Fibroblast of skin of scalp (primary cell): ENCODE measurements at places on chromosomes 7 and 10.

- no peak for DNase-seq
Observed at GRCh38 chr10:9166770-9167169, 1112.3 kb downstream of the GATA3 start.

DNA sequence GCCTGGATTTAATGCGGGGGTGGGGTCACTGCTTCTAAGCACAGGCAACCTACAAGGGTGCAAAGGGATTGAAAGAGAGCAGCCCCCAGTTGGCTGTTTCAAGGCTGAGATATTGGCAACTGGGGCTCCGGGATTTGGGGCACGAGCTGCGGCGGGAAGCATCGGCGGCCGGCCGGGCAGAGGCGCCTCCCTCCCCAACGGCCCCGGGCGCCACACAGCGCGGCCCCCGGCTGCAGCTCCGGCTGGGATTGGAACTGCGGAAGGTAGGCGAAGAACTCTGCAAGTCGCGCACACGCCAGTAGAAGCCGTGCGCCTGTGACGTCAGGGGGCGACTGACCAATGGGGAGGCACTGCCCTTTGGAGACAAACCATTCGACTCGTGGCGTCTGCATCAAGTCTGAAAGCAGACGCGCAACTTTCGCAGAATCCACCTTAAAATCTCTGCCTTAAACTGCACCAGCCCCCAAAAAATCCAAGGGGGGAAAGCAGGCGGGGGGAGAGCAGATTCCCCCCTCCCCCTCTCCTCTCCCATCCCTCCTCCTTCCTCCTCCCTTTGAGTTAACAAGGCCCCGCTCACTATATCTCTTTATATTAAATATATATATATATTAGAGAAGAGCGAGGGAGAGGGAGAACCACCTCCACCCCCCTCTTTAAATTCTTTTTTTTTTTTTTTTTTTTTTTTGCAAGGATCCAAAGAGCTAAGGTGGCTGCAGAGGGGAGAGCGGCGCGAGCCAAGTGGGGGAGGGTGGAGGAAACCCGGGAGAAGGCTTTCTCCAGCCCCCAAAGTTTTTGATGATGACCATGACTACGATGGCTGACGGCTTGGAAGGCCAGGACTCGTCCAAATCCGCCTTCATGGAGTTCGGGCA lies at the start of gene DLX6:
TSS of gene DLX6 (plus strand) at position 371 of the 872 bp plus-strand sequence. CDS start at position 796, 425 bp downstream.
- DNase-seq, result peak; percentile 50

- DNase-seq, result no peak
Observed at GRCh38 chr10:10515479-10516204, 502.0 kb upstream of the CELF2 start.

DNA sequence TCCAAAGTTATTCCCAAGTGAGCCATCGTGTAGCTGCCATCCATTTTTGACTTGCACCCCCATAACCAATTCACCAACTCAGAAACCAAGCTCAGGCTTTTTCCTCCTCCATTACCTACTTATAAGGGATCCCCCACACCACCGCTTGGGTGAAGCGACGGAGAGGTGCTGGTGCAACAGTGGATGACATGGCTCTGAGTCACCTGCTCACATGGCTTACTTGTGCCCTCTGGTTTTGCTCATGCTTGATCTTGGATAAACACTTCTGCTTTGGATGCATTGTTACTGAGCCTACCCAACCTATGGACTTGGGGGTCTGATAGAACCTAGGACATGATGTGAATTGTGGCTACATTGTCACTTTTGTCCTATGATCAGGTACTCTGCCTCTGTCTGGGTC lies 12.0 kb upstream of the AKR1B1 start:
- DNase-seq, result peak; percentile 20

DNA sequence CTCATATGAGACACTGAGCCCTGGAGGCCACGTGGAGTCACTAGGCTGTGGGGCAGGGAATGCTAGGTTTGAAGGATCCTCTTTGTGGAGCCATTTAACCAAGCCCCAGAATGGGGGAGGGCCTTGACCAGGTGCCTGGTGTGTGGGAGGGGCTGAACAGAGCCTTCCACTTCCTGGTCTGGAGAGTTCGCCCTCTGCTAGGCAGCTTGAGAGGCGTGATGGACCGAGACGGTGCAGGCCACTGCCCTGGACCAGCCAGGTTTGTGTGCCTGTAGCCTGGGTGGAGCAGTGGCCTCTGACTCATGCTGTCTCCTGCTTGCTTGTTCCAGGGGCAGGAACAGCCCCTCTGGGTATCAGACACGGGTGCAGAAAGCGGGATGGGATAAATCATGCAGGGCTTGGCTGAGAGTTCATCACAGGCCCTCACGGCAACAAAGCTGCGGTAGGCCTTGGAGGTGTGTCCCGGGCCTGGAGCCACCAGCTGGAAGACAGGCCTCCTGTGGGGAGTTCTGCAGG lies 27.4 kb downstream of the ADAMTS14 start:
- peak; percentile 38 for DNase-seq

DNA sequence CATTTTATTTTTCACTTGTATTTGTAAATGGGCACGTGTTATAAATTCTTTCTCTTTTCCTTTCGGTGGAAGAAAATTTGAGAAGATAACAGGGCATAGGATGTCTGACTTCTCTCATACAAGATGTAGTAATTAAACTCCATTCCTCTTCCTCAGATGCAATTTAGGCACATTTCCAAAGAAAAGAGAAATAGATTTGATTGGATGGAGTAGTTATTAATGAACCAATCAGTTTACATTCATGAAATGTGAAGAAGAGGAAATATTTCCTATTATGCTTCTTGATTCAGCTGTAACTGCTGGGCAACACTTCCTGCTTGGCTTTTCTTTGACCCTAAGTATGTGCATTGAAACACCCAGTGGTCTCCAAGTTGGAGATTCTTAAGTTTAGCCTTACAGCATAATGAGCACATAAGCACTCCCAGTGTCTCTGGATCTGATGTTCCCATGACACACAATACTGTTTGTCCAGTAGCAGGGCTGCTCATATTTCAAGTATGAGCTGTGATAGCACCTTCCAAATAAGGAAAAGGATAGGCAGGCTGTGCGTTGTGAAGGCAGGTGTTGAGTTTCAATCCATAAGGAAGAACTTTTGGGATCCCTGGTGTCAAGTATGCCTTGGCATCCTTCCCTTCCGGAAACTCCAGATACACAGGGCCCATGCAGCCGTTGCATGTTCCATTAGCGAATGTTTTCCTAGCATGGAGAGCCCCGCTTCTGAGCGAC lies 33.4 kb upstream of the COBL start:
- peak; percentile 89 for DNase-seq

GRCh38 chr10:30820261-30820991 lies 190.9 kb upstream of the LYZL2 start:
- peak; percentile 86 for DNase-seq

GRCh38 chr10:129689671-129690071 lies 222.6 kb downstream of the MGMT start:
- DNase-seq, result no peak

DNA sequence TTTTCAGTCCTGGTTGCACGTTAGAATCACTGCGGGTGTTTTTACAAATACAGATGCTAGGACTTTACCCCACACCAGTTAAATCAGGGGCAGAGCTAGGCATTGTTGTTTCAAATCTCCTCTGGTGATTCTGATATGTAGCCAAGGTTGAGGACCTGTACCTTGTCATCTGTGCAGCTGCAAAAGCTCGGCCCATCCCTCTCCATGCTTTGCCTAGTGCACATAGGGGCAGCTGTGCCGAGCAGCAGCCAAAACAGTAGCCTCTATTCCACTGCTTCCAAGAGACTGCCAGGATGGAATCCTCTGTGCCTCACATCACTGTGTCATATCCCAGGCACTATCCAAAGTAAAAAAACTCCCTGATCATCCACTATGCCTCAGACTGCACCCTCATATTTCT lies 181.3 kb downstream of the CDK14 start:
- no peak for DNase-seq

DNA sequence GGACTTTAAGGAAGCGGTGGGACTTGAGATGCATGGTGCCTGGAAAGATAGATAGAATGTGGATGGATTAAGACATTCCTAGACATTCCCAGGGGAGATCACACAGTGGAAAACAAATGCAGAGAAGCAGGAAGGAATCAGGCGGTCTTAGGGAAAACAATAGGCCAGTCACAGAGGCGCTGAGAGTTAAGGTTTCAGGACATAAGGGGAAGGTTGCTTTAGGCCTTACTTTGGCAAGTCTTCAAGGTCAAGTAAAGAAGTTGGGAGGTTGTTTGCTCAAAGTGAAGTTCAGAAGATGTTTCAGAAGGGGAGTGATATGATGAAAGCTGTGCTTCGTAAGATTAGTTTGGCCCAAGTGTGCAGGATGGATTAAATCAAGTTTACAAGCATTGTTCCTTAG lies 109.4 kb downstream of the SUGCT start:
- peak; percentile 39 for DNase-seq

GRCh38 chr7:154905146-154905545 lies 97.8 kb downstream of the PAXIP1 start:
- DNase-seq, result no peak

DNA sequence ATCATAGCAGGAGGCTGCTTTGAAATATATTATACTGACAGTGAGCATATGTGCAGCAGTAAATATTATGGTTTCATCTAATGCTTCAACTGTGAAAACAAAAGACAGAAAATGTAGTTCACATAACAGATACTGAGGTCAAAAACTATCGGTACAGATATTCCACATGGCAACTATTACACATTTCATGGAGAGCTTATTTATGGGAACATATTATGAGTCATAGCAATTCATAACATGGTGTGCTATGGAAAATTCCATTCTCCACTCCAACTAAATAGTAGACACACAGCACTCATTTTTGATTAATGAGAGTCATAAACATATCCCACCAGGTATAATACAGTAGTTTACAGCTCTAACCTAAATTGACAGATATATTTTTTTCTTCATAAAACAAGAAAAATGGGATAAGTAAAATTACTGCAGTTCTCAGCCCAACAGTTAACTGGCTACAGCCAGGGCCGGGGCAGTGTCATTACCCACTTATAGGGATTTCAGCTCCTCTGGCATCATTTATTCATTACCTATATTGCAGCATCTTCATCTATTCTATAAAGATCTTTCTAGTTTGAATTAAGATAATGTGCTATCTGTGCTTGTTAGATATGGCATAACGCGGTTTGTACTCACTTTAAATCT lies 475.6 kb upstream of the KLF6 start:
- peak; percentile 75 for DNase-seq

DNA sequence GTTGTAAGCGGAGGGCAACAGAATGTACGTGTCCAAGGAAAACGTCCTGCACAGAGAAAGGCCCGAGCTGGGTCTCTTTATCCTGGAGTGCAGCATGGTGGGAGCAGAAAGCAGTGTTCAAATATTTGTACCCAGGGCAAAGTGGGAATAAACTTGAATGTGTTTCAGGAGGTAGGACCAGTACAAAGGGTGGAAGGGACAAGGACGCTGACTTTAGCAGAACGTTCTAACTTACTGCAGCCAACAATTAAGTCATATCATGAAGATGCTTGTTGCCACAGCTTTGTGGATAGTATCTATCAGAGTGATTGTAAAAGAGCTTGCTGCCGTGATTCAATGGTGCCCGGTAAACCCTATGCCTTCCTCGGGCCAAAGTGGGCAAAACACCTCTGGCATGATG lies 30.5 kb upstream of the ZC3HAV1L start:
- no peak for DNase-seq

GRCh38 chr10:24456322-24456721 lies 247.4 kb downstream of the KIAA1217 start:
- DNase-seq, result peak; percentile 95

DNA sequence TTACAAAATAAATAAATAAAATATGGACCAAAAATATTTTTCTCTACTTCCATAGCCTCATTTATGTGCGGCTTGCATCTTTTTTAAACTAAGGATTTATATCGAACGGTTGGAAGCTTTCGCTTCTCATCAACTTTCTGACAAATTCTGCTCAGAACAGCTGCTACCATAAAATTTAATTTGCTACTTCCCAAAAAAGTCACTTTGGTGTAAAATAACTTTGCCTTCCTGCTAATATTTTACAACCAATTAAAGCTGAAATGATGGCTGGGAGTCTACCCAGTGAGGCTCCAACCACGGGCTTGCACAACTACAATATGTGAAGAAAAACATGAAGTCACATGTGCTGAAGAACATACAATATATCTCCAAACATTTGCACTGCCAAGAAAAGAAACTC lies 253.1 kb upstream of the NEBL start:
- no peak for DNase-seq
